Stimulated activated CD4-positive, alpha-beta T cell treated with anti-CD3 and anti-CD28 coated beads, Interleukin-2, amount 100 ng/mL, for 4 hours (primary cell): ENCODE measurements at places on chromosomes 12 and 14.

DNA sequence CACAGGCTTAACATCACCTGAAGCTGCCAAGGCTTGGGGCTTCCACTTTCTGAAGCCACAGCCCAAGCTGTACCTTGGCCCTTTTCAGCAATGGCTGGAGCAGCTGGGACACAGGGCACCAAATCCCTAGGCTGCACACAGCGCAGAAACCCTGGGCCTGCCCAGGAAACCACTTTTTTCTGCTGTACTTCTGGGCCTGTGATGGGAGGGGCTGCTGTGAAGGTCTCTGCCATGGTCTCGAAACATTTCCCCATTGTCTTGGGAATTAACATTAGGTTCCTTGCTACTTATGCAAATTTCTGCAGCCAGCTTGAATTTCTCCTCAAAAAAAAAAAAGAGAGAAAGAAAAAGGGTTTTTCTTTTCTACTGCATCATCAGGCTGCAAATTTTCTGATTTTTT, 219.1 kb downstream of the RPL10L start:
- DNase-seq = no peak

DNA sequence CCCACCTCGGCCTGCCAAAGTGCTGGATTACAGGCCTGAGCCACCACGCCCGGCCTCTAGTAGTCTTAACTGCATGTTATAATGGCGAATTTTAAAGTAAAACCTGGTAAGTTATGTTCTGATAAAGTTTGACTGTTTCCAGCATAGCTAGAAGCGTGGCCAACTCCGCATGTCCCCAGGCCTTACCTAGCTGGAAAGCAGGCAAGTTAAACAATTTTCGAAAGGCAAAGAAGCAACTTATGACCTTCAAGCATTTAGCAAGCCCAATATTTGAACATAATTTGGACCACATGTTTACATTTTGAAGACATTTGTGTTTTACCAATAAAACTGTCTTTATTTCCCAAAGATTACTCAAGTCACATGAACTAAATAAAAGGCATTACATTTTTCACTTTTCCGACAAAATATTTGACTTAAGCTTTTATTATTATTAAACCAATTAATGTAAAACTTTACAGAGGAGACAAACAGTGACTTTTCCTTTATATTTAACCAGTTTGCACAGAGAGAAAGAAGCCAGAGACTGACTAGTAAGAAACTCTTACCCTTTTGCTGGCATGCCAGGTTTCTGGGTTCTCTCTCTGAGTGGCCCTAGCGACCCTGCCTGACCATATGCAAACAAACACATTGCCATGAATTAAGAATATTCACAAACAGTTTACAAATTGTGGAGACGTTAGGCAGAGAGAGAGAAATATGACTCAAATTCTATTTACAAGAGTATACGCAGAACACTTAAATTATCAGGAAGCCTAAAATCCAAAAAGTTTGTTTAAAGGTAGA, 106.3 kb downstream of the RIN3 start:
- no peak for DNase-seq

GRCh38 chr12:94640134-94640928, 10.0 kb downstream of the TMCC3 start:
- DNase-seq = no peak

DNA sequence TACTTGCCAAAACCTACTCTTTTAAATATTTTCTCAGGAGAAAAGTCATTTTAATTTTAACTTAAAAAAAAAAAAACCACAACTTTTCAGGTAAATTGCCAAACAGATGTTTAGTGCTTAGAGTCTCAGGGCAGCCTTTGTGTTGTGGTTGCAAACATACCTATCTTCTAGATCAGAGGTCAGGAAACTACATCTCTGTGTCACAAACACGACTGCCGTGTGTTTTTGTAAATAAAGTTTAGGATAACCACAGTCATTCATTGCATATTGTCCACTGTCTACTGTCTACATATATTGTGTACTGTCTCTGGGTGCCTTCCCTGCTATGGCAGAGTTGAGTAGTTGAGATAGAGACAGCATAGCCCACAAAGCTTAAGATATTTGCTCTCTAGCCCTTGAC, 48.9 kb downstream of the DYRK2 start:
- DNase-seq = no peak

DNA sequence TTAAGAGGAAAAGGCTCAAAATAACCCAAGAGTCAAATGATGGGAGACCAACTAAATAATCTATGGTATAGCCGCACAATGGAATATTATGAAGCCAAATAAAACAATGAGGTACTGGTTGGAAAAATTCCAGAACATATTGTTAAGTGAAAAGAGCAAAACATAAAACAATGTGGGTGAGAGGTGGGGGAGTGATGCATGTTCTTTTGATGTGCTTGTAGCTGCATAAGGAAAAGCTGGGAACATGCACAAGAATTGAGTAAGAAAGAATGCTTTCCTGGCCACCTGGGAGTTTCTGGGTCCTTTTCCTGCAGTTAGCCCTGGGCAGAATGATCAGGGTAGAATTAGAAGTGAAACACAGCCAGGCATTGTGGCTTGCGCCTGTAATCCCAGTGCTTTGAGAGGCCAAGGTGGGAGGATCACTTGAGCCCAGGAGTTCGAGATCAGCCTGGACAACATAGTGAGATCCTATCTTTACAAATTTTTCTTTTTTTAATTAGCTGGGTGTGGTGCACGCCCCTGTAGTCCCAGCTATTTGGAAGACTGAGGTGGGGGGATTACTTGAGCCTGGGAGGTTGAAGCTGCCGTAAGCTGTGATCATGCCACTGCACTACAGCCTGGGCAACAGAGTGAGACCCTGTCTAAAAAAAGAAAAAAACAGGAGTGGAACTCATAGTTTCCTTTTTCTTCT, 7.9 kb downstream of the ABCB9 start:
- DNase-seq = no peak

DNA sequence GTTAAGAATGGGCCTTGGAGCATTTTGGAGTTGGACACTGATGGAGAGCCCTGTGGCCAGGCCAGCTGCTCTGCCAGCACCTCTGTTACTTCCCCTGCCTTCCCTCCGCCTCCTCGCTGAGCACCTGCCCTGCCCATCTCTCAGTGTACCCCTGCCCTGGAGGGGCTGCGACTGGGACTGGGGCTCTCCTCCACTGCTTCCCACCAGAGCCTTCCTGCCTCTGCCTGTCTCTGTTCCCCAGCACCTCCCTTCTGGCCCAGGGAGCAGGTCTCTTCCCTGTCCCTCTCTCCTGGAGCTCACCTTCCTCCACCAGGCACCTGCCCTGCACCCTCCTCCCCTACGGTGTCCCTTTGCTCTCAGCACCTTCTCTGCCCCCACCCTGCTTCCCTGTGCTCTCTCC, 62.1 kb downstream of the WDR20 start:
- no peak for DNase-seq

DNA sequence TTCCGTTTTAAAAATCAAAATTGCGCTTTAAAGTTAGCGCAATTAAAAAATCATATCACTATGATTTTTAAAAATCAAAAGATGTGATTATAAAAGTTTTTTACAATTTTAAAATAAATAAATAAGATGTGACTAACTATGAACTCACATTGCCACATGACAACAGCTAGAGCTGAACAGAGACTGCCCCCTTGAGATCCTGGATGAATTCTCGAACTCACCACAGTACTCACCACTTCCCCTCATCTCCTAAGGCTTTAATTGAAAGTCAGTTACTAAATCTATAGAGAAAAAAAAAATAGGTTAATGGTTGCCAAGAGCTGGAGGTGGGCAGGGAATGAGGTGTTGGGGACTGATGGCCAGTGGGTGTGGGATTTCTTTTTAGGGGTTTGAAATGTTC, 384.2 kb downstream of the ZFP36L1 start:
- no peak for DNase-seq

- DNase-seq = no peak
Measured at GRCh38 chr14:99256483-99256874, 15.5 kb downstream of the BCL11B start.

GRCh38 chr12:84727961-84728360, 184.6 kb downstream of the SLC6A15 start:
- no peak for DNase-seq

GRCh38 chr14:90114554-90114953, 52.8 kb downstream of the KCNK13 start:
- DNase-seq = no peak

GRCh38 chr12:105279460-105280056, 43.6 kb upstream of the APPL2 start:
- DNase-seq = peak; percentile 9

DNA sequence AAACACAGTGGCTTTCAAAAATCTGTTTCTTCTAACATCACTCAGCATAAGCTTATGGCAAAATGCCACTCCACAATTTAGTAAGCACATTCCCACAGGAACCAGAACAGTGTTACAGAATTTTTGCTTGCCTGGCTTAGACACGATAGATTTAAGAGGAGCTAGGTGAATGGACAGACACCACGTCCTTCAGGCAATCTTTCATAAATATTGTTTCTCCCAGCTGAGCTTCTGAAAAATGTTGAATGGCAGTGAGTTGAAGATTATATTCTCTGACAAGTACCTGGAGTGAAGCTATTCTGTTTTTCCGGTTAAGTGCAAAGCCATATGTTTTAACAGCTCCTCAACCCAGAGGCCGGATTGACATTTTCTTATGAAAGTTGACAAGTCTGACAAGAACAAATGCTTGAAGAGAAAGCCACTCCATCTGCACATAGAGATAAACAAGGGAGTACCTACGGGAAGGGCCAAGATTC, 102.0 kb downstream of the FSCB start:
- no peak for DNase-seq

DNA sequence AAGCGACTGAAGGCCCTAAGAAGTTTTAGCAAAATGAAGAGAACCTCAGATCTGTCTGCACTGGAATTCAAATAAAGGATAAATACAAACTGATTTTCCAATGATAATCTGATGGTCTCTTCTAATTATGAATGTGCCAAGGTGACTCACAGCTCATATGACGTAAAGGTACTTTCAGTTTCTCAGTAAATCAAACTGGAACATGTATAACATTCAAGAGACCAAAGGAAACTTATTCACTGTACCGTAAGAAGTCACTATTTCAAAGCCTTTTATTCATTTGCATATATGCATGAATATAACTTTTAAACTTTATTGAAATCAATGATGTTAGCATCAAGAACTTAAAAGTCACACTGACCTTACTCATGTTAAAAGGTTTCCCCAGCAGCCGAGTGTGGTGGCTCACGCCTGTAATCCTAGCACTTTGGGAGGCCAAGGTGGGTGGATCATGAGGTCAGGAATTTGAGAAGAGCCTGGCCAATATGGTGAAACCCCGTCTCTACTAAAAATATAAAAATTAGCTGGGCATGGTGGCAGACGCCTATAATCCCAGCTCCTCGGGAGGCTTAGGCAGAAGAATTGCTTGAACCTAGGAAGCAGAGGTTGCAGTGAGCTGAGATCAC, 52.2 kb downstream of the ATXN2 start:
- no peak for DNase-seq

DNA sequence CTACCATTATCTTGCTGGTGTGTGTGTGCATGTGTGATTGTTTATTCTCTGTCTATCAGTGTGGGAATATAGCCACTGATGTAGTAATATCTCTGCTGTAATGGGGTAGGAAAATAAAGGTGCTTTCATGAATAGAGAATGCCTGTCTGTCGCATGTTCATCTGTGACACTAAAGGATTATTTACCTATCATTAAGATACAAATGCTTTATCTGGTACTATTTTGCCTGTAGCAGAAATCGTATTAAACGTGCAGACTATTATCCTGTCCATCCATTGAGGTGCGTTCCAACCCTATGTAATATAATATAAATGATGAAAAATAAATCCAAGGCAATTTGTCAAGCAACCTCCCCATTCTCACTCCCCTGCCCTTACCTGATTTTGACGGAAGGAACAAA, 1215.1 kb downstream of the BCL11B start:
- DNase-seq = no peak

GRCh38 chr14:76237349-76237990, 85.7 kb downstream of the GPATCH2L start:
- no peak for DNase-seq

DNA sequence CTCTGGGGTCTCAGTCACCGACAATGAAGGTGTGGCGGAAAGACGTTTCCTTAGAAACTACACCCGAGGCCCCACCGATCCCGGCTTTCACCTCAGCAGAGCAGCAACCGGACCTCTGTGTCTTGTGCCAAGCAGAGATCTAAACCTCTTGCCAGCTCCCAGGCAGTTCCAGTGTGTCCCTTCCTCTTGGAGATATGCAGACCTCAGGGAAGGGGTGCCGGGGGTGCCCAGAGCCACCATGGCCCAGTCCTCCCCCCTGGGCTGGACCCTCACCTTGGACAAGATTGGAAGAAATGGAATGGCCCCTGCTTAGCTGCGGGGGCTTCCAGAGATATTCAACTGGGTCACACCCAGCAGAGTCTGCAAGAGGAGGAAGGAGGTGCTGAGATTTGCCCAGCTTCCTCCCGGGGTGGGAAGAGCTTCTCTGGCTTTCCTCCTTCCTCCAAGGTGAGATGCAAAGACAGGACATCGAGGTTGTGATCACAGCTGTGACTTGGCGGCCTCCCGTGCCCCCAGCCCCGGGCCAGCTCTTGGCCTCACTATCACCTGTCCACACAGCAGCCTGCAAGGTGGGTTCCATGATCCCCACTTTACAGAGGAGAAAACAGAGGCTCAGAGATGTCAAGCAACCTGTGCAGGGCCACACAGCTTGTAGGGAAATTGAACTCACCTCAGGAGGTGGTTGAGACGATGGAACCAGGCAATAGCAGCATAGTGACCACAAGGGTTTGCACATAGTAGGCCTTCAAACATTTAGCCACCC, 281.7 kb upstream of the RTL1 start:
- DNase-seq = no peak

GRCh38 chr12:111313833-111314259, 55.0 kb downstream of the PHETA1 start:
- peak; percentile 62 for DNase-seq

- no peak for DNase-seq
Measured at GRCh38 chr12:32826807-32827412, 69.7 kb downstream of the PKP2 start.

DNA sequence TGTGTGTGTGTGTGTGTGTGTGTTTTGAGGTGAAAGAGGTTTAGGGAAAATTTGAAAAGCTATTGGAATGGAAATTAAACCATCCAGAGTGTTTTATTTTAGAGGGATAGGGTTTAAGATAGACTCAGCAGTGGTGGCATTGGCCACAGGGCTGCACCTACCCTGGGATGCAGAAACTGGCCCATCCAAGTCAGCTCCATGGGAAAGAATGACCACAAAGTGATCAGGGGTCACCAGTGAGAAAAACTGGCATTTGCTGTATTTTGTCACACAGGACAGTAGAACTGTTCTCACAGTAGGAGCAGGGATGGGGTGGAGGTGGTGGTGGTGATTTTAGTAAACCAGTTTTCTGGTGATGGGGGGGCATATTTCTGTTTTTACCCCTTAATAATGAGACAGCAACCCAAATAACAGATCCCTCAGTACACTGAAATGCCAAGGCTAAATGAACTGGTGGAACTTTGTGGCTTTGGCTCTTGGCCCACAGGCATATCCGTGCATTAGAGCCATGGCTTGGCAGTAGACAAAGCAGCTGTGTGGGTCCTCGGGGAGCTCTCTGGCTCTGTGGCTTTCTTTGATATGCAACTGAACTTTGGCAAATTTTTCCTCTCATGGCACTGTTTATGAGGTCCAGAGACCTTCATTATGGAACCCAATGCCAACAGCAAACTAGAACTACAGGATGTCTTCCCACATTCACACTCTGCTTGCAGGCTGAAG, 348.3 kb downstream of the ZFP36L1 start:
- no peak for DNase-seq

GRCh38 chr12:121649322-121649721, 20.1 kb downstream of the MORN3 start:
- DNase-seq = no peak

- DNase-seq = no peak
Measured at GRCh38 chr14:83733670-83734069, 1796.3 kb upstream of the FLRT2 start.

GRCh38 chr12:50211392-50212070, 44.4 kb upstream of the CERS5 start:
- no peak for DNase-seq

- DNase-seq = no peak
Measured at GRCh38 chr12:67634303-67634761, 14.2 kb upstream of the DYRK2 start.
